Posterior cingulate gyrus (tissue), 11 donors: ENCODE measurements at places on chromosomes 4 and X.

DNA sequence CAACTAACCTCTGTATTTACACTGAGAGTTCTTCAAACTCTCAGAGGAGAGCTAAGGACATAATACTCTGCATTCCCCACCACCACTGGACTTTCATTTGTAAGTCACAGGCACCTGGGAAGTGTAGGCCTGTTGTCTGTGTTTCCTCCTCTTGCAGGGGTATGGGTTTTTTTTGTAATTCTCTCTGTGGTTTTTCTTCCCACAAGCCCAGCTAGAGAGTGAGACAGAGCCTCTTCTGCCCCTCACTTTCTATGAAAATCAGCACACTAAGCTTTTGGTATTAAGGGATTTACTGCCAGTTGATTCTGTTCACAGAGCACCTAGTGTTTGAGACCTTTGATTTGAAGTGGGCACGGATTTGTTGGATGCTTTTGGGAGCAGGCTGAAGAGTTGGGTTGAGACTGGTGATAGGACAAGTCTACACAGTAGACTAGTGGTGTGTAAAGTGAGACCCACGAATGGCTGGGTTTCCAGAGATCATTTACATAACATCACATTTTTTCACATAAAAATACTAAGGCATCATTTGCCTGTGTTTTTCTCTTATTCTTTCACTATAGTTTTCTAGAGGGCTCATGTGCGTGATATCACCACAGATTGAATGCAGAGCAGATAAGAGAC lies 28.9 kb upstream of the WDR17 start:
- no peak for DNase-seq

GRCh38 chr4:1207603-1208265 lies 35.4 kb upstream of the SPON2 start:
- peak; percentile 73 for DNase-seq

DNA sequence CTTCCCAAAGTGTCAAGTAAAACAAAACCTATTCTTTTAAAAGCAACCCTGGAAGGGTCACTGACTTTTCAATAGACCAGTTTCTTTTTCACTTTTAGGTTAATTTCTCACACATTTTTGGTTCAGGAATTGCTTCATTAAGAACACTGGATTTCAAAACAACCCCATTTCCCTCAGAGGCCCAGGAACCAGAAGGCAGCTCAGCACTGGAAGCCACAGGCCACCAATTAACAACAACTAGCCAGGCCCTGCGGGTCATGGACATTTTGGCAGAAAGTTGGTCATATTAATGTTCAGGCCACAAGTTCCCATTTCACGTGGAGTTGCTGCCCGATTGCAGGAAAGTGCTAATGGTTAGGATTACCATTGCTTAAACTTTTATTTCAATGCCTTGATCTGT lies 39.8 kb downstream of the HAND2 start:
- DNase-seq = no peak

- DNase-seq = no peak
Observed at GRCh38 chr4:17168571-17168970, 270.1 kb upstream of the LDB2 start.

DNA sequence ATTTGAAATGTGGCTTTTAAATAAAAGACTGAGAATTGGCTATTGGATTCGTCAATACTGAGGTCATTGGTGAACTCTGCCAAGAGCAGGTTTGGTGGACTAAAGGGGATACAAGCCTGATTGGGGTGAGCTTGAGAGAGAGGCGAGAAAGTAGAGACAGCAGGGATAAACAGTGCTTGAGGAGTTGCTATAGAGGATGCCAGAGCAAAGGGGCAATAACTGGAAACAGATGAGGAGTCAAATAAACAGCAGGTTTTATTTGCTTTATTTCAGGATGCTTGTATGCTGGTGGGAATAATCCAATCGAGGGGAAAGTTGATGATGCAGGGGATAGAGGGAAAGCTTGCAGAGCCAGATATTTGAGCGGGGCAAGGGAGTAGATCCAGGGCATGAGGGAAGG lies 24.0 kb upstream of the ANXA3 start:
- no peak for DNase-seq
